ENCODE measurements at places on chromosomes 13 and 19.

DNA sequence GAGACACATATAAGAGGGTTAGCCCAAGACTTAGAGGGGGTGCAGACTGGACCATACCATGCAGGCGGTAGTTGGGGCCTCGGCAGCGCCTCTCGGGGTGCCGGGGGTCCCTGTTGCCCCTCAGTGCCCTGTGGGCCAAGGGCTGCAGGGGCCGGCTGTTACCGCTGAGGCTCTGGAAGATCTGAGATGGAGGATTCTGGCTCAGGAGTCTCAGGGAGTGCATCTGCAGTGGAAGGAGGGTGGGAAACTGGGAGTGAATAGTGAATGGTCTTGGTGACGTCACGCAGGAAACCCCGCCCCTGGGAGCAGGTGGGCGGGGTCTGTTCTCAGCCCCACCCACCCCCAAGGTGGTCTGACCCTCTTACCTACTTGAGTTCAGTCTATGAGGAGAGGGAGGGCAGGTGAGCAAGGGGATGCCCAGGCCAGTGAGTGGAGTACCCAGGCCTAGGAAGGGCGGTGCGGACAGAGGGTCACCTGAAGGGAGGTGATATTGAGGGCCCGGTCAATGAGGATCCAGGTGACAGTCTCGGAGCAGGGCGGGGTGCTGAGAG lies 1.7 kb upstream of the DBP start:
- peaks cover 17% of the 10 kb centered on the region for H3K27me3 ChIP-seq
- H3K27ac ChIP-seq, result peak overlapping the region; percentile 96
- peak overlapping the region; percentile 88 for H3K4me3 ChIP-seq
- DNase-seq, result no peak

GRCh38 chr13:105336706-105337576 lies 1198.5 kb downstream of the EFNB2 start:
- no peak overlapping the region for H3K27ac ChIP-seq
- DNase-seq, result no peak
- H3K27me3 ChIP-seq, result no peaks in the 10 kb centered on the region
- H3K36me3 ChIP-seq, result no peaks in the 10 kb centered on the region
- H3K4me1 ChIP-seq, result no peaks in the 10 kb centered on the region
- H3K4me3 ChIP-seq, result no peak overlapping the region

- peaks cover 70% of the 10 kb centered on the region for H3K27me3 ChIP-seq
- peaks cover 12% of the 10 kb centered on the region for H3K4me1 ChIP-seq
- H3K36me3 ChIP-seq, result no peaks in the 10 kb centered on the region
- DNase-seq, result peak; percentile 24
- peak overlapping the region; percentile 66 for H3K4me3 ChIP-seq
These were observed 439 bp downstream of the DZIP1 start for GRCh38 chr13:95643936-95644598.

DNA sequence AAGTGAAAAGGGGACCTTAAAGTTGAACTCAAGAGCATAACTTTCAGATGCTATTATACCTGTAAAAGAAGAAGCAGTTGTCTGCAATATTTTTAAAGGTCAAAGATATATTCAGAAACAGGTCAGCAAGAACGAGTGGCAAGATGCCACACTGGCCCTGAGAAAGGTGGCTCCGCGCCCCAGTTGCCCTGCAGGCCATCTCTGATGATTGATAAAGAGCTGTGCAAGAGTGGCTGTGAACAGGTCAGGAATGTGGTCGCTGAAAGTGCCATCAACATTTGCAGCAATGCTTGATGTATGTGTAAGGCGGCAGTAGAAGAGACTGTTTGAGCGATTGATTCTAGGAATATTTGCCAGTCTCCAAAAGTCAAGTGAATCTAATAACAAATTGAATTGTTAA lies 664.2 kb upstream of the SLC10A2 start:
- DNase-seq, result no peak
- no peak overlapping the region for H3K27ac ChIP-seq
- H3K36me3 ChIP-seq, result no peaks in the 10 kb centered on the region
- H3K27me3 ChIP-seq, result no peaks in the 10 kb centered on the region
- no peak overlapping the region for H3K4me3 ChIP-seq

- H3K27me3 ChIP-seq, result peaks cover 75% of the 10 kb centered on the region
- no peak overlapping the region for H3K4me3 ChIP-seq
- no peak overlapping the region for H3K27ac ChIP-seq
- DNase-seq, result no peak
- no peaks in the 10 kb centered on the region for H3K36me3 ChIP-seq
These were observed 6.4 kb downstream of the ARHGEF7 start for GRCh38 chr13:111121506-111121905.

GRCh38 chr19:6767357-6768235 lies at the start of gene SH2D3A:
SH2D3A (minus strand) TSS chr19:6767435; CDS start chr19:6763748, 3,687 bp downstream.
- peak within 1 kb of the TSS; percentile 86 for H3K4me3 ChIP-seq
- peaks cover 13% of the 10 kb centered on the region for H3K36me3 ChIP-seq
- peak; percentile 97 for DNase-seq
- peak within 1 kb of the TSS; percentile 90 for H3K27ac ChIP-seq

GRCh38 chr19:18473003-18473705 lies 35.2 kb upstream of the ISYNA1 start:
- H3K4me3 ChIP-seq, result no peak overlapping the region
- H3K4me1 ChIP-seq, result peaks cover 18% of the 10 kb centered on the region
- DNase-seq, result no peak
- H3K27me3 ChIP-seq, result no peaks in the 10 kb centered on the region
- H3K27ac ChIP-seq, result no peak overlapping the region
- H3K36me3 ChIP-seq, result peaks cover 6% of the 10 kb centered on the region

DNA sequence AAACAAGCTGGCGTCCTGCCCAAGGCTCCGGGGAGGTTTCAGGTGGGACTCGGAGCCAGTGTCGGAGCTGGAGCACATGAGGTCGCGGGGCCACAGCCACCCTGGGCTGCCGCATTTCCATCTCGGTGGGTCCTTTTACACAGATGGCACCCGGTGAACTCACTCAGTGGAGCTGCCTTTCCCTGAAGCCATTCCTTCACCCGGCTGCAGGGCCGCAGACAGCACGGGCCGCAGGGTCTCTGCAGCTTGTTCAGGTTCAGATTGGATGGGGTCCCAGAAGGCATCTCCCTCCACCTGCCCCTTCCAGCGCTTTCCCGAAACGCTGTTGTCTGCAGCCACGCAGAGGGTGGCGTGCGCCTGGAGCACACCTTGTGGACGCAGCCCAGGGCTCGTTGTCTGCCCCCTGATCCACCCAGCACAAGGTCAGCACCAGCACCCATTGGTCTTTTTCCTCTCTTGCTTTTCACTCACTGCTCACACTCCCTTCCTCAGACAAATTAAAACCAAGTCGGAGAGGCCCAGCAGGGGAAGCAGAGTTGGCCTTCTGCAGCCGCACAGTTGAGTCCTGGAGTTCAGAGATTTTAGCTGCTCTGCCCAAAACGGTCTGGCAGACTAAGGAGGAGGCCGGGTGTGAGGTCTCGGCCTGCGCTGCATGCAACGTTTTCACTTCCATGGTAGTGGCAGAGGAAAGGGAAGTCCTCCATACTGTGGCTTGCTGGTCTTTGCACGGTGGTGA lies 18.1 kb downstream of the MCF2L start:
- H3K27me3 ChIP-seq, result no peaks in the 10 kb centered on the region
- H3K36me3 ChIP-seq, result no peaks in the 10 kb centered on the region
- no peak overlapping the region for H3K4me3 ChIP-seq
- no peaks in the 10 kb centered on the region for H3K4me1 ChIP-seq
- no peak for DNase-seq
- H3K27ac ChIP-seq, result no peak overlapping the region

GRCh38 chr13:20231839-20232555 lies at the start of gene GJB6:
GJB6 (minus strand) TSS chr13:20232319; CDS start chr13:20223480, 8,839 bp downstream.
- H3K4me1 ChIP-seq, result peaks cover 23% of the 10 kb centered on the region
- peaks cover 74% of the 10 kb centered on the region for H3K27me3 ChIP-seq
- peak within 1 kb of the TSS; percentile 78 for H3K4me3 ChIP-seq
- peaks cover 2% of the 10 kb centered on the region for H3K36me3 ChIP-seq
- peak within 1 kb of the TSS; percentile 72 for H3K27ac ChIP-seq

- no peak within 1 kb of the TSS for H3K4me3 ChIP-seq
- H3K27me3 ChIP-seq, result peaks cover 21% of the 10 kb centered on the region
- H3K27ac ChIP-seq, result no peak within 1 kb of the TSS
- no peak for DNase-seq
- peaks cover 24% of the 10 kb centered on the region for H3K4me1 ChIP-seq
These were observed at the start of gene PRX for GRCh38 chr19:40413291-40413845. PRX (minus strand) TSS chr19:40413378; CDS start chr19:40407932, 5,446 bp downstream.

GRCh38 chr19:52897138-52897935 lies at the start of gene ZNF320:
ZNF320 (minus strand) TSS chr19:52897635; CDS start chr19:52890255, 7,380 bp downstream.
- peak; percentile 94 for DNase-seq
- H3K4me3 ChIP-seq, result peak within 1 kb of the TSS; percentile 86
- peaks cover 15% of the 10 kb centered on the region for H3K4me1 ChIP-seq
- no peaks in the 10 kb centered on the region for H3K27me3 ChIP-seq
- peak within 1 kb of the TSS; percentile 92 for H3K27ac ChIP-seq

GRCh38 chr19:9705836-9706235 lies 30.9 kb upstream of the ZNF562 start:
- no peaks in the 10 kb centered on the region for H3K27me3 ChIP-seq
- H3K36me3 ChIP-seq, result no peaks in the 10 kb centered on the region
- peaks cover 6% of the 10 kb centered on the region for H3K4me1 ChIP-seq
- H3K27ac ChIP-seq, result no peak overlapping the region
- no peak for DNase-seq
- no peak overlapping the region for H3K4me3 ChIP-seq

GRCh38 chr19:55118401-55118991 lies 1.1 kb upstream of the PPP1R12C start:
- peak overlapping the region; percentile 91 for H3K27ac ChIP-seq
- peaks cover 19% of the 10 kb centered on the region for H3K27me3 ChIP-seq
- peak; percentile 41 for DNase-seq
- peak overlapping the region; percentile 84 for H3K4me3 ChIP-seq

DNA sequence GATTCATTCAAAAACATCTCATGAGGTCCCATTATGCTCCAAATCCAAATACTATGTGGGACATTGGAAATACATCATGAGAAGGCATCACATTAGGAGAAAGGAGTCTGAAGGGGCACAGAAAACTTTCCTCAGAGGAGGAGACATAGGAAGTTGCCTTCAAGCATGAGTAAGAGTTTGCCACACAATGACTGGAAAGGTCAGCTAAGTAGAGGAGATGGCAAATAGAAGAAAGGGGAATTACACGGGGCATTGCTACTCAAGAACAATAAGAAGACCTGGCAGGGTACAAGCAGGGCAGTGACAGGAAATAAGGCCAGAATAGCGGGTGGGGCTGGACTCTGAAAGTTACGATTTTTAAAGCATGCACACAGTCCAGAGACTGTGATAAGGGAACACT lies 231.6 kb downstream of the SPRY2 start:
- H3K4me3 ChIP-seq, result no peak overlapping the region
- no peak for DNase-seq
- no peak overlapping the region for H3K27ac ChIP-seq
- H3K4me1 ChIP-seq, result no peaks in the 10 kb centered on the region
- no peaks in the 10 kb centered on the region for H3K36me3 ChIP-seq

- DNase-seq, result no peak
- no peak overlapping the region for H3K27ac ChIP-seq
- no peak overlapping the region for H3K4me3 ChIP-seq
- H3K36me3 ChIP-seq, result no peaks in the 10 kb centered on the region
- H3K4me1 ChIP-seq, result no peaks in the 10 kb centered on the region
These were observed 151.3 kb downstream of the PTPRS start for GRCh38 chr19:5189318-5189607.

DNA sequence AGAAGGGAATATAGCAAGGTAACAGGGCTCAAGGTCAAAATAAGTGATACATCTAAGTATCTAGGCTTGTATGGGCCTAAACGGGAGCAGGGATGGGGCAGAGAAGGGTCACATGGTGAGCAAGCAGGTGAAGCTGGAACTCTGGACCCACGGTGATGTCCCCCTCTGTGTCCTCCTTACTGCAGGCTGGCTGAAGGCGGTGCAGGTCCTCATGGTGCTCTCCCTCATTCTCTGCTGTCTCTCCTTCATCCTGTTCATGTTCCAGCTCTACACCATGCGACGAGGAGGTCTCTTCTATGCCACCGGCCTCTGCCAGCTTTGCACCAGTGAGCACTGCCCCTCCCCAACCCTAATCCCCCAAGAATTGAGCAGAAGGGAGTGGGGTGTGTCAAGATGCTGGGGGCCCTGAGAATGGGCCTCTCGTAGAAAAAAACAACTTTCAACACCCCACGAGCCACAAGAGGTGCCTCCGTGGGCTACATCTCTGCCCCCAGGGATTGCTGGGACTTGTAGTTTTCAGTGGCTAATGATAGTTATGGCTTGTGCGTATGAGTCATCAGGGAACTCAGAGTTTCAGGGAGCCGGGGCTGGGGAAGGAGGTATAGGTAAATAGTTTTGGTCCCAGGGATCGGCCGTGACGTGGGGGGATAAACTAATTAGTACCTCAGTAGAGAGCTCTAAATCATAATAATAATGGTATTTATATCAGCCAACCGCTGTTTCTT lies 4.0 kb downstream of the EMP3 start:
- H3K4me3 ChIP-seq, result peak overlapping the region; percentile 84

- H3K4me1 ChIP-seq, result peaks cover 32% of the 10 kb centered on the region
- H3K27ac ChIP-seq, result peak overlapping the region; percentile 94
- H3K36me3 ChIP-seq, result peaks cover 6% of the 10 kb centered on the region
These were observed 109.8 kb upstream of the MLNR start for GRCh38 chr13:49110122-49110912.

GRCh38 chr19:47228168-47228936 lies 2.6 kb downstream of the BBC3 start:
- no peak overlapping the region for H3K27ac ChIP-seq
- peaks cover 37% of the 10 kb centered on the region for H3K4me1 ChIP-seq
- peak; percentile 66 for DNase-seq
- H3K27me3 ChIP-seq, result peaks cover 8% of the 10 kb centered on the region

DNA sequence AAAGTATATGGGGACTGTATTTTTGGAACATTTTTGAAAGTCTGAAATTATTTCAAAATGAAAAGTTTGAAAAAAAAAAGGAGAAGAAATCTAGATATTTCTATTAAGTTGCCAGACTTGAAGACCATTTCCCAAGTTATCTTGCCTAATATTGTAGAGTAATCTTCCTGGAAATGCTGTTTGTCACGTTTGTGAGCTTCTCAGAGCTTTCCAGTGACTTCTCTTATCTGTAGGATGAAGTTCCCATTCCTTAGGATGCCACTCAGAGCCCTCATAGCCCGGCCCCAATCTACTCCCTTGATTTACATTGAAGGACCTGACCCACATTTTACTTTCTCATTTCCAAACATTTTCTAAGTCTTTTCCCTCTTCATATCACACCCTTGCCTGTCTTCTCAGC lies 23.6 kb downstream of the CEACAM8 start:
- peaks cover 21% of the 10 kb centered on the region for H3K27me3 ChIP-seq
- no peaks in the 10 kb centered on the region for H3K4me1 ChIP-seq
- H3K4me3 ChIP-seq, result no peak overlapping the region
- DNase-seq, result no peak
- no peak overlapping the region for H3K27ac ChIP-seq
- no peaks in the 10 kb centered on the region for H3K36me3 ChIP-seq

DNA sequence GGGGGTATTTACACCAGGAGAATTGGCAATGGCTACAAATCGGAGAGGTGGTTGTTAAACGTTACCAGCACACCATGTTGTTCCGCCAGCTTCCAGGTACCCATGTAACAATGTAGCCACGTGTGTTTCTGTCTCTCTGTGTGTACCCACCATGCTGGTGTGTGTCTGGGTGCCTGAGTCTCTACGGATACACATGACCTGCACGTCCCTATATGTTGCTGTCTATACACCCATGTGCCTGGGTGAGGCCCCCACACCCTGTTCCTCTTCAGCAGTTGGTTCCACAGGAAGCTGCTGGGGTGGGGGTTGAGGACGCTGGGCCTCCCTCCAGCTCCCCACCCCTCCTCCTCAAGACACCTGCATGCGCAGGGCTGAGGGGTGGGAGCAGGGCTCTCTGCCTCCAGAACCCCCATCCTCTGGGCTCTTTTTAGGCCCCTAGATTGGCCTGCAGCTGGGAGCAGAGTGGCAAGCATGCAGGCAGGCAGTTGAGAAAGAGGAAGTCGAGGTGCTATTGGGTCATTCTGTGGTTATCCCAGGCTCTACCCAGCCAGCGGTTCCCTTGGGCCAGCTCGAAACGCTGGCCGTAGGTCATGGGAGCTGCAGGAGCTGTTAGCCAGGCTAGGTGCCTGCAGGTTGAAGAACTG lies at the start of gene ARHGEF18:
Gene ARHGEF18, plus strand, starts transcription at position 351 of the 644 bp plus-strand sequence. CDS start 13,954 bp downstream, outside the sequence.
- H3K27me3 ChIP-seq, result no peaks in the 10 kb centered on the region
- peak; percentile 81 for DNase-seq
- H3K36me3 ChIP-seq, result peaks cover 33% of the 10 kb centered on the region
- H3K4me3 ChIP-seq, result peak within 1 kb of the TSS; percentile 86
- H3K4me1 ChIP-seq, result peaks cover 73% of the 10 kb centered on the region
- H3K27ac ChIP-seq, result peak within 1 kb of the TSS; percentile 97
